NCI-H1092 treated with DMSO at 0.1 percent for 48 hours (cell line): ENCODE measurements at places on chromosomes 3 and 15.
A peak's percentile ranks its signal among the peaks of the same experiment; 100 is the strongest.

GRCh38 chr15:52496776-52497470, 31.8 kb downstream of the MYO5A start:
- no peak for DNase-seq

DNA sequence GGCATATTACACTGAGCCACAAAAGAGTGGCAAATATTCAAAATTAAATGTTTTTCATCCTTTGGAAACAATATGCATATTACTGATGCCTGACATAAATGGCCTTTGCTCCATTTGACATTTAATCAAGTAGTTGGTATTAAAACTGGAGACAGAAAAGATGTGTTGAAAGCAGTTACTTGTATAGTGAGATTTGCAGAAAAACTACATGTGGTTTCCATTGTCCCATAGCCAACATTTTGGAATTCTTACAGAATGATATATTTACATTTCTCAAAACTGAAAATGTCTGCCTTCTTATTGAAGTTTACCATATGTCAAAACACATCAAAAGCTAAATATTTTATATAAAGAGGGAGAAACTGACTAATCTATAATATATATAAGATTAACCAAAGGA, 21.6 kb downstream of the SHOX2 start:
- DNase-seq, result no peak

DNA sequence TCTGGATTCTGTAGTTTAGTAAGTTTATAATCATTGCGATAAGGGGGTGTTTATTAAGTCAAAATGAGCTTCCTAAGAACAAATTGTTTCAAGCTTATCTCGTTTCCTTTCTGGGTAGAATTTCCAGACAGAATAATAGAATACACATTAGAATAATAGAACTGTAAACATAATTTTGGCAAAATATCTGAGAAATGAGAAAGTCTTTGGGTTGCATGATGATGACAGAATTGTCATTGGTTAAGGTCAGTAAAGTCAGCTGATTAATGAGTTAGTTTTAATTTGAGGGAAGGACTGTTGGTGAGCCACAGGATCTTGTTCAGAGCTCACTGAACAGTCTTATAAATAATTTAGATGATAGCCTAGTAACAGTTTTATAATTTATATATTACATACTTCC, 10.2 kb downstream of the EIF2A start:
- DNase-seq, result no peak

DNA sequence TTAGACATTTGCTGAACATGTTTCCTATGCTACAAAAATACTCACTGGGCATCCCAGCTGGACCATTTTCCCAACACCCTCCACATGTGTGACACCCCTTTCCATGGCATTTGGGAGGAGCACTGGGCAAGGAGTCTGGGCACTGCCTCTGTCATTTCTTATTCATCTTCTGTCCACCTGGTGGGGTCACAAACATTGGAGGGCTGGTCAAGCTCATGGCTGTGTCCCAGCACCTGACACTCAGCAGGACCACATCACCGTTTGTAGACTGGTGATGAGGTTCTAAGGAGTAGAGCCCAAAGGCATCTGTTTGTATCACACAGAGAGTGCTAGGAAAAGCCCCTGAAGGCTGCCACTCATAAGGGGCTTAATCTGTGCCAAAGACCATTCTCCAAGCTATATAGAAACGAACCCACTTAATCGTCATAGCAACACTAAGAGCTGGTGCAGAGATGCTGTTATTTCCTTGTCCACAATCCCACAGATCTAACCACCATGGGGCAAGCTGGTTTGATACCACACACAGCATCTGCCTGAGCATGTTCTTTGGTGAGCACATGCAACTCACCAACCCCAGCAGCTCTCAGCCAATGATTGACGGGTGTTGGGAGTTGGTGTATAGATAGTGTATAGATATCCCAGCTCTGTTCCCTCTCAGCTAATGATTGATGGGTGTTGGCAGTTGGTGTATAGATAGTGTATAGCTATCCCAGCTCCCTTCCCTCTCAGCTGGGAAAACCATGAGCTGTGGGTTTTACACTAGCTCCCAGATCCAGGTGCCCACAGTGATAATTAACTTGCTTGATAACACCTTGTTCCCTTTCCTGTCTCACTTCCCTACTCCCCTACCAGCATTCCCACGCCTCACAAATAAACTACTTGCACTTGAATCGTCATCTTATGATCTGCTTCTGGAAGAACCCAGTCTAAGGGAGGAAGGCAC, 42.7 kb upstream of the ATP2B2 start:
- no peak for DNase-seq

GRCh38 chr3:190088890-190089289, 31.8 kb downstream of the P3H2 start:
- DNase-seq, result no peak

- no peak for DNase-seq
Observed at GRCh38 chr3:32450992-32451659, 51.5 kb downstream of the CMTM6 start.

GRCh38 chr3:150090877-150091276, 120.2 kb upstream of the PFN2 start:
- no peak for DNase-seq

- DNase-seq, result no peak
Observed at GRCh38 chr3:177085794-177086193, 111.5 kb downstream of the TBL1XR1 start.

- no peak for DNase-seq
Observed at GRCh38 chr3:184604615-184605290, 43.2 kb downstream of the EPHB3 start.

- DNase-seq, result no peak
Observed at GRCh38 chr3:149128821-149129220, 617 bp upstream of the HPS3 start.

DNA sequence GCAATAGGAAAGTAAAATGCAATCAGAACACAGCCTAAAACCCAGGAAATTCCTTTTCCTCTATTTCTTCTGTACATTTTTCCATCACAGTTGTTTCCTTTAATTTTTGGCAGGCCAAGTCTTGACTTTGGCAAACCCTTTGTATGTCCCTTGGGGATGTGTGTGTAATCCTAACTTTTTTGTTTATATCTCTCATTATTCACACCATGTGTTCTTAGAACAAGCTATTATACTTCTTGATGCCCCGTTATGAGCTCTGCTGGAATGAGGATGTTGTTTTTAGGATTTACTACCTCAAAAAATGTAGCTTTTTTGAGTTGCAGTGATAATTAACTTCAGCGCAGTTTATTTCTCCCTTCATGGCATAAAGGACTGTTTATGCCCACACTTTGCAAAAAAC, 123.4 kb downstream of the ABI3BP start:
- DNase-seq, result no peak

GRCh38 chr15:74768099-74768770, 13.6 kb upstream of the CSK start:
- no peak for DNase-seq

DNA sequence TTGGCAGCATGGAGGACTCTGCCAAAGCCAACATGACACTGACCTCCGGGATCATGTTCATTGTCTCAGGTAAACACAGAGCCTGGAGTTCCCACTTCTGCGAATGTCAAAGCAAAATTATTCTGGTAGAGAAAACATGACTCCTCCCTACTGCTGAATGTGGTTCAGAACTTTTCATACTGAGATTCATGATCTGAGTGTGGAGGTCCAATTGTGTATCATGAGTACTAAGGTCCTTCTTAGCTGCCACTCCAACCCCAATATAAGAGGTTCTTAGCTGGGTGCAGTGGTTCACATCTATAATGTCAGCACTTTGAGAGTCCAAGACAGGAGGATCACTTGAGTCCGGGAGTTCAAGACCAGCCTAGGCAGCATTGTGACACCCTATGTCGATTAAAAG, 13.8 kb downstream of the CLDN18 start:
- DNase-seq, result no peak

DNA sequence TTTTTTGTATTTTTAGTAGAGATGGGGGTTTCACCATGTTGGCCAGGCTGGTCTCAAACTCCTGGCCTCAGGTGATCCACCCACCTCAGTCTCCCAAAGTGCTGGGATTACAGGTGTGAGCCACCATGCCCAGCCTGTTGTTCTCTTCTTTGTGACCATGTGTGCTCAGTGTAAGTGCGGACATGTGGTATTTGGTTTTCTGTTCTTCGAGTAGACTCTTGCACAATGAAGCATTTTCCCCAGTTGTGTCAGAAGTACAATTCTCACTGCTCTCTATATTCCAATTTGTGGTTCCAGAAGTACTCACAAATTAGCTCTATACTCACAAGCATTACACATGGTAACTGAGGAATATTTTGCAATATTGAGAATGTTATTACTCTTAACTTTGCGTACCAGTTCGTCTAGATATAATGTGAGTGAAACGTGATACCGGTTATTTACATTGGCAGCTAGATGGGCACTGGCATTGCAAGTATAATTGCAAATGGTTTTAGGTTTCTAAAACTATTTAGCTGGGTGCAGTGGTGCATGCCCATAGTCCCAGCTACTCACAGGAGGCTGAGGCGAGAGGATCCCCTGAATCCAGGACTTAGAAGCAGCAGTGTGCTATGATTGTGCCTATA, 34.2 kb upstream of the MTMR14 start:
- DNase-seq, result peak; percentile 21

- DNase-seq, result peak; percentile 48
Observed at GRCh38 chr15:29139540-29140459, 129.8 kb downstream of the NSMCE3 start.

GRCh38 chr15:40355976-40356585, 1.9 kb upstream of the DISP2 start:
- no peak for DNase-seq

- DNase-seq, result no peak
Observed at GRCh38 chr15:49606594-49606993, 14.0 kb downstream of the FAM227B start.

DNA sequence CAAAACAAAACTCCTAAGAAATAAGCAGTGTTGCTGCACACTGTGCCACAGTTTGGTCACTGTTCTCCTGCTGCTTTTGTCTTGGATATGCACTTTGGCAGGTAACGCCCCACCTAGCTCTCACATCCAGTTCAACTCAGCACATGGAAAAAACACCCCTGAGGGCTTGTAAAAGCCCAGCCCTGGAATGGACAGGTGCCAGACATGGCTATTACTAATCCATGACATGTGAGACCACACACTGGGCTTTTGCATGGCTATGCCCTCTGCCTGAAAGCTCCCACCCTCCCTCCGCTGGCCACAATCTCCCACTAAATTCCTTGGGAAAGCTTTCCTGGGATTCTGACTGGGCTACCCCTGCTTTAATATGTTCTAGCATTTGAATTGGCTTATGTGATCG, 24.7 kb upstream of the ZBED2 start:
- no peak for DNase-seq

GRCh38 chr3:48409291-48410201, 20.3 kb downstream of the PLXNB1 start:
- no peak for DNase-seq

- DNase-seq, result no peak
Observed at GRCh38 chr15:30990446-30991254, 778 bp downstream of the MTMR10 start.

DNA sequence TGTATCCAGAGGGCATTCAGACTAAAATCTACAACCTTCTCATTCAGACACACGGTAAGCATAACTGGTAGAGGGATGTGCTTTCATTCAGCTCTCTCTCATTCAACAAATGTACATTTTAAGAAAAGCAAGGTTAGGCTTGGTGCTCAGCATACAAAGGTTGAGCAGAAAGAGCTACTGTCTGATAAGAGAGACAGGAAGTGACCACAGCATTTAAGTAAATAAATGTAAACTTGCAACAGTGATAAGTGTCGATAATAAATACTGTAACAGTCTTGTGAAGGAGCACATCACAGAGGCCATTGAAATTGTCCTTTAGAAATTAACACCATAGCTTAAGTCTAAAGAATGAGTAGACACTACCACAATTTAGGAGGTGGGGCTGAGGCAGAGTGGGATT, 3.4 kb downstream of the CD96 start:
- DNase-seq, result no peak

DNA sequence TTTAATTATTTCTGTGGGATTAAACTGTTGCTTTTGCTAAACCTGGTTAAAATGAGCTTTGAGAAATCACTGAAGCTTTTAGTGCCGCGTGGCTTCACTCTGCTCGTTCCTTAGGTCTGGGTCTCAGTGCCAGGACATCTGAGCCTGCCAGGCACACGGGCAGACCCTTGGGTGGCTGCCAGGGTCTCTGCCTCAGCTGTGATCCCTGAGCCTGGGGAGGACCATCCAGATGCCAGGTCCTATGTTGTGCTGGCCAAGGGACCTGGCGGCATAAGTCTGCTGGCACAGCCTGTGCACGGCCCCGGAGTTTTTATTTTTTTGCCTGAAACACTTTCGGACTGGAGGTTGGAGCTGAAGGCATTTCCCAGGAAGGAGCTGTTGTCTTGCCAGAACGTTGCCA, 328.1 kb downstream of the LRTM1 start:
- DNase-seq, result peak; percentile 14

DNA sequence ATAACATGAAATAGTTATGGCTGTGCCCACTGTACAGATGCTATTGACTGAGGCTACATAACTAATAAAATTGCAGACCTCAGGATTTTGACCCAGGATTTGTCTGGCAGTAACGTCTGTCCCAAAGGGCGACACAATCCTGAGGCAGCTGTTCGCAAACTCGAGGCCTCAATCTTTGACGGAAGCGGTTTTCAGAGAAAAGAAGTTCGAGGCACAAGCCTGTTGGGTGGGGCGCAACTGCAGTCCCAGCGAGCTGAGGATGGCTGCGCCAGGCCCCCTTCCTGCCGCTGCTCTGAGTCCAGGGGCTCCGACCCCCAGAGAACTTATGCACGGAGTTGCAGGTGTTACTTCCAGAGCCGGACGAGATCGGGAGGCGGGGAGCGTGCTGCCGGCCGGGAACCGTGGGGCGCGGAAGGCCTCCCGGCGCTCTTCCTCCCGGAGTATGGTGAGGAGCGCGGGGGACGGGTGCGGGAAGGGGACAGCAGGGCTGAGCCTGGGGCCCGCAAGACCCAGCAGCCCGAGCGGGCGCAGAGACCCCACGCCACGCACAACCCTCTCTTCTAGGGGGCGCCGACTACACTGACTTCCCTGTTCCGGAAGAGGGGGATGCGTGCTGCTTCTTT, at the start of gene PARP15:
TSS of gene PARP15 (plus strand) at position 242 of the 623 bp plus-strand sequence. CDS start at position 260, 18 bp downstream.
- no peak for DNase-seq
